ENCODE measurements at places on chromosomes 2 and 18. TPM values are rescaled to one million over a fixed set of nuclear protein-coding genes. Genes with fewer than 3 reads are reported as not detected.

The EFR3B gene
- 9.8 TPM for total RNA-seq

DNA sequence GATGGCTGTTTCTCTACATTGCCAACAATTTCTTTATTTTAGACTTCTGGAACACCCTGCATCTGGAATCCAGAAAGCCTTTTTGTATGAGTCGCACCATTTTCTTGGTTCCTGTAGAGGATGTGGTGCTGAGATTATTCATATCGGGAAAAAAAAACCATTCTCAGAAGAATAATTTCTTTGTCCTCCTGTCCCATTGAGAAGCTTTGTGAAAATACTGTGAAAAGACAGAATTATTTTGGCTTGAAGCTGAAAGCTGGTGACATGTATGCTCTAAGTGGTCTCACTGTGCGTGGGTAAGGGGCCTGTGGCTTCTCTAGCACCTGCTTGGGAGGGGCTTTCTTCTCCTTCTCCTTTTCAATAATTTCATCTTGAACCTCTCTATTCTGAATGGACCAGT is 138.4 kb downstream of the FAM210A start:
- no peaks in the 10 kb centered on the region for H3K27me3 ChIP-seq
- no peak for DNase-seq
- H3K36me3 ChIP-seq, result no peaks in the 10 kb centered on the region
- no peak overlapping the region for H3K4me3 ChIP-seq

GRCh38 chr2:149858901-149859634 is 271.5 kb upstream of the MMADHC start:
- no peaks in the 10 kb centered on the region for H3K36me3 ChIP-seq
- H3K4me1 ChIP-seq, result peaks cover 10% of the 10 kb centered on the region
- peak overlapping the region; percentile 54 for H3K27ac ChIP-seq
- no peak overlapping the region for H3K4me3 ChIP-seq
- no peak for DNase-seq

The PLEKHH2 gene
- total RNA-seq, result 0.93 TPM

The MTLN gene
- 197 TPM for total RNA-seq

GRCh38 chr2:146579147-146579930 is 1265.5 kb upstream of the ACVR2A start:
- no peaks in the 10 kb centered on the region for H3K36me3 ChIP-seq
- no peak for DNase-seq
- no peak overlapping the region for H3K27ac ChIP-seq

- no peak for DNase-seq
- H3K27ac ChIP-seq, result no peak overlapping the region
- no peaks in the 10 kb centered on the region for H3K36me3 ChIP-seq
- H3K4me3 ChIP-seq, result no peak overlapping the region
- no peaks in the 10 kb centered on the region for H3K4me1 ChIP-seq
Measured at GRCh38 chr2:40106061-40106460, 327.0 kb upstream of the THUMPD2 start.

- no peaks in the 10 kb centered on the region for H3K36me3 ChIP-seq
- H3K27ac ChIP-seq, result no peak overlapping the region
- no peak overlapping the region for H3K4me3 ChIP-seq
- no peak for DNase-seq
- no peaks in the 10 kb centered on the region for H3K4me1 ChIP-seq
- no peaks in the 10 kb centered on the region for H3K27me3 ChIP-seq
Measured at GRCh38 chr2:191041418-191042161, 27.6 kb upstream of the STAT1 start.

The ABCG5 gene
- not detected for total RNA-seq

GRCh38 chr2:239152239-239152915 is 248.4 kb downstream of the HDAC4 start:
- peaks cover 14% of the 10 kb centered on the region for H3K36me3 ChIP-seq
- no peak overlapping the region for H3K4me3 ChIP-seq
- H3K4me1 ChIP-seq, result peaks cover 3% of the 10 kb centered on the region
- H3K27ac ChIP-seq, result peak overlapping the region; percentile 22
- DNase-seq, result no peak

The DNAJC5G gene
- total RNA-seq, result 0.94 TPM

The FAM237A gene
- total RNA-seq, result 2.3 TPM

- no peak overlapping the region for H3K4me3 ChIP-seq
- H3K27ac ChIP-seq, result no peak overlapping the region
- H3K27me3 ChIP-seq, result no peaks in the 10 kb centered on the region
- no peak for DNase-seq
- H3K36me3 ChIP-seq, result no peaks in the 10 kb centered on the region
Measured at GRCh38 chr2:127308586-127309138, 14.7 kb upstream of the ERCC3 start.

- H3K4me3 ChIP-seq, result no peak overlapping the region
- no peaks in the 10 kb centered on the region for H3K27me3 ChIP-seq
- H3K4me1 ChIP-seq, result no peaks in the 10 kb centered on the region
Measured at GRCh38 chr18:3675446-3675845, 225.5 kb downstream of the TGIF1 start.
